ENCODE measurements at places on chromosomes 12 and 14.

- DNase-seq: no peak
Measured at GRCh38 chr12:11839091-11839641, 189.7 kb downstream of the ETV6 start.

GRCh38 chr14:36866867-36867266 is 205.2 kb downstream of the PAX9 start:
- DNase-seq: no peak

DNA sequence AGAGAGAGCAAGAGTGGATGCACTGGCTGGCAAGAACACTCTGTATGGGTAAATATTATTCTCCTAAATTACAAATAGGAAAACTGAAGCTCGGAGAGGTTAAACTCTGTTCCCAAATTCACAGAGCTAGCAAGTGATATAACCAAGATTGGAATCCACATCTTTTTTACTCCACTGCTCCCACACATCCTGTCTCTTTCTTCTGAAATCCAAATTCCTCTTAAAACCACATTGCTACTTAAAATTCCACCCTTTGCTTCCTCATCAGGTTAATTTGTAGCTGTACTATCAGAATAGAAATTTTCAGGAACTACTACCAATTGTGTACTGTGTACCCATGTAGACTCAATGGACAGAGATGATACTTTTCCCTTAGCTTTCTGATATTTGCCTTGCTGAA is 74.4 kb downstream of the ARMH4 start:
- DNase-seq: no peak

GRCh38 chr14:73502017-73502619 is 11.4 kb downstream of the RIOX1 start:
- DNase-seq: no peak

GRCh38 chr12:131040491-131040890 is 86.8 kb downstream of the ADGRD1 start:
- no peak for DNase-seq

- DNase-seq: no peak
Measured at GRCh38 chr12:126212824-126213223, 1147.6 kb downstream of the AACS start.

DNA sequence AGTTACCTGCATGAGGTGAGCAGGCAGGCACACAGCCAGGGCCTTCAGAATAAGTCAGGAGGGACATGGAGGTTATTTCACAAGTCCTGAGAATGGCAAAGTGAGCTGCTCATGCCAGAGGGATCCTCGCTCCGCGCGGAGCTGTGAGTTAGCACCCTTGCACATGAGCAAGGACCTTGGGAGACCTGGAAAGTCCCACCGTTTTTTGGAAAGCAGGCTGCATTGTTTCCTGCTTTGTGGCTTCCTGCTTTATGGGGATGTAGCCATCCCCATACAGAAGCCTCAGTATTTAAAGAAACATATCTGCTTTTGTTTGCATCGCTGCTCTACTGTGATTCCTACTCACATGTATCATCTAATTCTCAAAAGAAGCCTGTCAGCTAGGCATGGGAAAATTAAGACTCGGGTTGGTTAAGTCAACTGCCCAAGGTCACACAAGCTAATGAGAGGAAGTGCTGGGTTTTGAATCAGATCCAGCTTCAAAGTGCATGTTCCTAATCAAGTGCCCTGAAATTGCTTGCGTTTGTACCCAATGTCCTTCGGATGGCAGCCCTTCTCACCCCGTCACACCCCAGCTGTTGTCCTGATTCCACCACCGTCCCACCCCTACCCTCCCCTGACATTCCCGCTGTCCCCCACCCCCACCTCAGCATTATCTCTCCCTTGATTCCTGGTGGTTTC is 106.2 kb downstream of the CRACR2A start:
- DNase-seq: no peak

Measured in HFF-Myc (cell line).